ENCODE measurements at places on chromosomes 1 and 21.
A peak's percentile ranks its signal among the peaks of the same experiment; 100 is the strongest.

- DNase-seq: no peak
Observed at GRCh38 chr1:34360574-34360973, 183.9 kb downstream of the C1orf94 start.

DNA sequence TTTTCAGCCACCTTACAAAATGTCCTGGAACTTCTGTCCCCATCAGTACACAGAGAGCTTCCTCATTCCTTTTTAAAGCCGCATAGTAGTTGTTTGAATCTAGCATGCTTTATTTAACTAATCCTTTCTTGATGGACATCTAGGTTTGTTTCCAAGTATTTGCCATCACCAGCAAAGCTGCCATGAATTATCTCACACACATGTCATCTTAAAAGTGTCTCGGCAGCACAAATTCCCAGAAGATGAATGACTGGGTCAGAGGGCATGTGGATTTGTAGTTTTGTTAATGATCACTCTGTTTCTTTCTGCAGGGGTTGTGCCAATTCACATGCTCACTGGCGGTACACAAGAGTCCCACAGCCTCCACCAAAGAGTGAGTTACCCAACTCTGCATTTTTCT, 68.3 kb downstream of the CLIC6 start:
- no peak for DNase-seq

- DNase-seq: no peak
Observed at GRCh38 chr1:16088996-16089395, 15.5 kb upstream of the FAM131C start.

GRCh38 chr1:88311265-88311664, 372.8 kb upstream of the PKN2 start:
- no peak for DNase-seq

DNA sequence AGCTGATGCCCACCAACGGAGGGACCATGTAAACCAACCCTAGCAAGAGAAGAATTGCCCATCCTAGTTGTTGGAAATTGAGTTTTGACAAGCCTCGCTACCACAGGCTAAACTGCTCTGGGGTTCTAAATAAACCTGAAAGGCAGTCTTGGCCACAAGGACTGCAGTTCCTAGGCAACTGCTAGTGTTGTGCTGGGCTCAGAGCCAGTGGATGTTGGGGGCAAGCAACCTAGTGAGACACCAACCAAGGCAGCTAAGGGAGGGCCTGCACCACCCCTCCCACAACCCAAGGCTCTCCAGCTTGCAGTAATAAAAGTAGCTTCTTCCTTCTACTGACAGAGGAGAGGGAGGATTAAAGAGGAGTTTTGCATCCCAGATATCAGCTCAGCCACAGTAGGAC, 102.4 kb upstream of the PKN2 start:
- no peak for DNase-seq

DNA sequence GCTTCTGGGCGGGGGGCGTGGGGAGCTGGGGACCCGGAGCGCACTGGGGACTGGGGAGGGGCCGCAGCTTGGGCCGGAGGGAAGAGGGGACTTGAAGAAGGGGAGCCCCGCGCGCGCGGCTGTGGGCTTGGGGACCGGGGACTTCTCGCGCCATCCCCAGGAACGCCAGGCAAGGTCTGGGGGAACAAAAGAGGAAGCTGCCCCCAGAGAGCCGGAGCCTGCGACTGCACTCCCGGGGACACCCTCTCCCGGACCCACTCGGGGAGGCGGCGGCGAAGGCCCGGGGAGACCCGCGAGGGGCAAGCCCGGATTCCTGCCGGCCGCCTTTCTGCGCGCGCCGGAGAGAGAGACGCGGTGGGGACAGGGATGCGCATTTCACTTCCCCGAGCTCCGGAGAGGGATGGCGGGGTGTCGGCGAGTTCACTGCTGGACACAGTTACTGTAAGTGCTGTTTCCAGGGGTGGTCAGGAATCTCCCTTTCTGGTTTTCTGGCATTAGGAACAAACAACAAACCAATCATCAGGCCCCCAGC, 732 bp downstream of the ABCG1 start:
- DNase-seq: peak; percentile 82

DNA sequence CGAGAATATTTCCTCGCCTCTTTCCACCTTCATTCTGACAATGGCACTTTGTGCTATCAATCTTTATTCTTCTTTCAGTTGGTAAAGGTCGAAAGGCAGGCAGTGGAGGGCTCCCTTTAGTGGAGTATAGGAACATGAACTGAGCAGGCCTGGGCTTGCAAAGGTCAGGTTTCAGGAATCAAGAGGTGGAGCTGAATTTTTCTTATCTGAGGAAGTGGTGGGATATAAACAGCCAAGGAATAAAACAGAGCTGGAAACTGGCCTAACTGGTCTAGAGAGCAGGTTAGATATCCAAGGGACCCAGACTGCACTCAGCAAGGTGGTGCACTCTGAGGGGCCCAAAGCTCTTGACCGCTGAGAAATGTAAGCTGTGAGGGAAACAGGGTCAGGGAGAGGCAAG, 99.1 kb downstream of the PLA2G4A start:
- DNase-seq: no peak

DNA sequence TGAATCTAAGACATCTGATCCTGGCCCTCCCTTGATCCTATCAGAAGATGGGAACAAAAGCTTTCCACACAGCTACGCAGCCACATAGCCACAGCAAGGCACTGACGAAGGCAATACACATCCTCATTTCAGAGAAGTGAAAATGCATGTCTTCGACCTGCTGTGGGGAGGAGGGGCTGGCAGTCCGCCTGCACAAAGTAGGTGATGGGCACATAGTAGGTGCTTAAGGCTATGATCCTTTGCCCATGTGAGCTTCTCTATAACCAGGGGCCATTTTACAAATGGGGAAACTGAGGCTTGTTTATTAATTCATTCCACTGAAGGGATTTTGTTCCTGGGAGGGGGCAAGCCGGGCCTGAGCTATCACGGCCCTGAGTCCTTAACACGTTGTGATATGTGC, 94.2 kb downstream of the PAX7 start:
- no peak for DNase-seq

DNA sequence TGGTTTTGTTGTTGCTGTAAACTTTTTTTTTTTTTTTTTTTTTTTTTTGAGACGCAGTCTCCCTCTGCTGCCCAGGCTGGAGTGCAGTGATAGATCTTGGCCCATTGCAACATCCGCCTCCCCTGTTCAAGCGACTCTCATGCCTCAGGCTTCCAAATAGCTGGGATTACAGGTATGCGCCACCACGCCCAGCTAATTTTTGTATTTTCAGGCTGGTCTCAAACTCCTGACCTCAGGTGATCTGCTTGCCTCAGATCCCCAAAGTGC, 78.9 kb upstream of the SLC45A1 start:
- no peak for DNase-seq

GRCh38 chr1:246919902-246920301, 11.8 kb downstream of the AHCTF1 start:
- DNase-seq: no peak

DNA sequence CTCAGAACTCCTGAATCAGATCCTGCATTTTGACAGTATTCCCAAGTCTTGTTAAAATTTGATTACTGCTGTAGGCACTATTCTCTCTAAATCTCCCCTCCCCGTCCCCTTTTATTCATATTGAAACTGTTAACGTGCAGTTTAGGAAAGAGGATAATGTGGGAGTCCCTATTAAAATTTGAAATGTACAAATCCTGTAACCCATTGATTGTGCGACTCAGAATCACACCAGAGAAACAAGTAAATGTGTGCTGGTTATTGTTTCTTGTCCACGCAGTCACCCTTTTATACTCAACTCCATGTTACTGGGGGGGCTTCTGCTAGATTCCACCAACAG, 584 bp upstream of the LTN1 start:
- DNase-seq: no peak

DNA sequence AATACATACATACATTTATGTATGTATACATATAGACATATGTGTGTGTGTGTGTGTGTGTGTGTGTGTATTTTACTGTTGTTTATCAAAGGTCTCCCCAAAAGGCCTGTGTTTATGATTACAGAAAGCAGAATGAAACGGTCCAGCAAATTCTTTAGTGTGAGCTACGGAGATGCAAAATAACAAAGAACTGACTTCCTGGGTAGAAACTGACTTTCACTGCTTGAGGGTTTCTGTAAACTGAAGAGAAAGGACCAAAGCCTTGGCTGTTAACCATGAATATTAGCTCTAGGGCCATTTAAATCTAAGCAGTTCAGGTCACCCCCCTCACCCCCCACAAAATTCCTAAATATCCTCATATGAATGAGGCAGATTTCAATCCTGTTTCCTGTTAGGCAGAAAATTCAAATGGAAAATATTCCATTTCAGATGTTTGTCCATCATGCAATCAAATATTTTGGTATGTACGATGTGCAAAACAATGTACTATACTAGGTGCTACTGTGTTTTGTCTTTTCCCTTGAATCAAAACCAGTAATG, 213.2 kb downstream of the TGFB2 start:
- DNase-seq: no peak

DNA sequence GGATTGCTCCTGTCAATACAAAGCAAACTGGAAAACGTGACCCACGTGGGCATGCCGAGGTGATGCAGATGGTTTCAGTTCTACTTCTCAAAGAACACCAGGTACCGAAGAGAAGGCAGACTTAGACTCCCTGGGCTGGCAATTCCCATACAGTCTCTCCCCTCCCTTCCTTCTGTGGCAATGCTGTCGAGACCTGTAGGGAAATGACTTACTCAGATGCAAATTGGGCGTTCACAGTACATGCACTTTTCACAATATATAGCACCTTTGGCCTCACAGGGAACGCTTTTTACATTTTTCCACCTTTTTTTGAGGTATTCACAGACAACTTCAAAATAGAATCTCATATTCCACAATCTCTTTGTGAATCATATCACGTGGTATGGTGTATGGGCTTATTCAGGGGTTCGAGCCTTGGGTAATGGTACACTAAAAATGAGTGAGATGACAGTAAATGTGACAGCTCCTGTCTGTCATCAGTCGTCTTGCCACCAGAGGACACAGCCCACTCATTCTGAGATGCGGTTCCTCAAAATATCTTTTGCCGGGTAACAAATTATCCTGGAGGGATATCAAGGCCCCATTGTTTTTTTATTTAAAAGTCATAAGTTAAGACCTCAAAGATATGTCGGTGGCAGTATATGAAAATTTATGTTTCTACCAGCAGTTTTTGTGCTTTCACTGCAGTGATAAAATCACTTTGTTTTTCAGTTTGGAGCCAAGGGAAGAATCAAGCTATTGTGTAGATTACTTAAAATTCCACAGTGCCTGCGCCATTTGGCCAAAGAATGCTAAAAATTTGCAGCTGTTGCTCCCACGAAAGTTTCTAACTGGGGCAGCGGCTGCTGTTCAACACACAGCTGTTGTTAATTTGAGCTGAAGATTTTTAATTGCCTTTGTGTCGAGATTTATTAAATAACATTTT, 168.4 kb downstream of the ZZZ3 start:
- DNase-seq: no peak

GRCh38 chr1:47940779-47941178, 56.4 kb downstream of the TRABD2B start:
- no peak for DNase-seq

GRCh38 chr1:89962742-89963075, 32.2 kb upstream of the ZNF326 start:
- DNase-seq: no peak
